ENCODE measurements at places on chromosomes 16 and 17.

DNA sequence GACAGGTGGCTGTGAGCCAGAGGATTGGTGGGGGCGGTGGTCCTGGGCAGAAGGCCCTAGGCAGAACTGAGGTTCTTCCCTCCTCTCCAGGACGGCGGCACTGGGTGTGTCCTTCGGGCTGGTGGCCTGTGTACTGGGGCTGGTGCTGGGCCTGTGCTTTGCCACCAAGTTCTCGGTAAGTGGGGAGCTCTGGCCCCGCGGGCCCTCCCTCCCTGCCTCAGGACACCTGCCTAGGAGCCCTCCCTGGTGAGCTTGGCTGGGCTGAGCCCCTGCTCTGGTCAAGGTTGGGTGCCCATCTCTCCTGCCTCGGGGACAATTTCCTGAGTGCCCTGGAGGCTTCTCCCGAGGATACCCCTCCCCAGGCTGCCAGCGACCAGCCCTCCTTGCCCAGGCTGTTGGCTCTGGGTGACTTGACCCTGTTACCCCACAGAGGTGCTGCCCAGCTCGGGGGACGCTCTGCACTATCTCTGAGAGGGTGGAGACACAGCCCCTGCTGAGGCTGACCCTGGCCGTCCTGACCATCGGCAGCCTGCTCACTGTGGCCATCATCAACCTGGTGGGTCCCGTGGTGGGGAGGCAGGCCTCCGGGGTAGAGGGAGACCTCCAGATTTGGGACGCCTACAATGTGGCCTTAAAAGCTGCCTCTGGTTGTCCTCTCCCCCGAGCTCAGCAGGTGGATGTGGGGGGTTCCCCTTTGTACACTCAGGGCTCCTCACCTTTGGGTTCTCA lies 42.0 kb downstream of the ADCY7 start:
- DNase-seq: no peak

GRCh38 chr17:58376472-58377000 lies 24.5 kb upstream of the SUPT4H1 start:
- peak; percentile 39 for DNase-seq

DNA sequence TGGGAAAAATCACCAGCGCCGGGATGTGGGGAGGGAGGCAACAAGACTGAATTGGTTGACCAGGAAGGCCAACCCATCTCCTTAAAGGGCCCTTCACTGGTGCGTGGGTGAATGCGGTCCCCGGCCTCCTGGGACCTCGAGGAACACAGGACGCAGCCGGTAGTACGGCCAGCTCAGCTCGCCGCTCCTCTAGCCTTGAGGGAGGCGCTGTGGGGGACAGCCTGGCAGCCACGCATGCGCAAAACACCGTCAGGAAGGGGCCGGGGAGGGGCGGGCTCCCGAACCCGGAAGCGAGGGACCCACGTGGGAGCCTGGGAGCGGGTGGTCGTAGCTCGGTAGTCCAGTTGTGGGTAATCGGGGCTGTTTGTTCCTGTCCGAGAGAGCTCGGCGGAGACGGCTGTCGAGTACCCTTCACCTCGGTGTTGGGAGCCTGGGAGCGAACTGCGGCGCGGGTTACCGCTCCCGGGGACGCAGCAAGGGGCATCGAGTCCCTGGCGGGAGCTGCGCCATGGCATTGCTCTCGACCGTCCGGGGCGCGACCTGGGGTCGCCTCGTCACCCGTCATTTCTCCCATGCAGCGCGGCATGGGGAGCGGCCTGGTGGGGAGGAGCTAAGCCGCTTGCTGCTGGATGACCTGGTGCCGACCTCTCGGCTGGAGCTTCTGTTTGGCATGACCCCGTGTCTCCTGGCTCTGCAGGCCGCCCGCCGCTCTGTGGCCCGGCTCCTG lies at the start of gene MRM1:
MRM1 (plus strand) TSS at position 281 of the 727 bp plus-strand sequence; CDS start at position 509, 228 bp downstream.
- peak; percentile 93 for DNase-seq

GRCh38 chr17:76384987-76385891 lies 830 bp downstream of the SPHK1 start:
- DNase-seq: no peak

DNA sequence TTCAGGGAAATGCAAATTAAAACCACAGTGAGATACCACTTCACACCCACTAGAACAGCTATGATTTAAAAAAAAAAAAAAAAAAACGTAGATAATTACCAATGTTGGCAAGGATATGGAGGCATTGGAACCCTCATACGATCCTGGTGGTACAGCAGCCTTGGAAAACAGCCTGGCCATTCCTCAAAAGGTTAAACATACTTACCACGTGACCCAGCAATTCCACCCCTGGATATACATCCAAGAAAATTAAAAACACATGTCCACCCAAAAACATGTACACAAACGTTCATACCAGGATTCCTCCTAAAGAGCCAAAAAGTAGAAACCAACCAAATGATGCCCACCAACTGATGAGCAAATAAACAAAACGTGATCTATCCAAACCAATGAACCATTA lies 68.1 kb downstream of the GAS7 start:
- no peak for DNase-seq

GRCh38 chr17:65749479-65749878 lies 188.0 kb upstream of the AXIN2 start:
- no peak for DNase-seq

DNA sequence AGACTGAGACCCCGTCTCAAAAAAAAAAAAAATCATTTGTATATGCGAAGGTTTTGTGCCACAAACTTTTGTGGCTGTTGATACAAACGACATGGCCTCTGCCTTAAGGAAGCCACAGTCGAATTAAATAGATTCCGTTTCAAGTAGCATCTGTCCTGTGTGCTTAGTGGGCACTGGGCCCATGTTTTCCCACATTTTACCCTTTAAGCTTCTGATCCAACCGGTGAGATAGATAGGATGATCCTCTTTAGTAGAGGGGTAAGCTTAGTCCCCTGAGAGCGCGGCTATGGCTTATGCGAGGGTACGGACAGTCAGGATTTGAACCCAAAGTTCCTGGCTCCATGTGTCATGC lies 776 bp upstream of the TMEM219 start:
- no peak for DNase-seq

GRCh38 chr17:44402564-44403172 lies 13.2 kb upstream of the ITGA2B start:
- DNase-seq: no peak

- no peak for DNase-seq
Measured at GRCh38 chr17:32970281-32970680, 21.4 kb upstream of the SPACA3 start.

GRCh38 chr17:45307290-45308015 lies 9.4 kb downstream of the MAP3K14 start:
- DNase-seq: peak; percentile 91

DNA sequence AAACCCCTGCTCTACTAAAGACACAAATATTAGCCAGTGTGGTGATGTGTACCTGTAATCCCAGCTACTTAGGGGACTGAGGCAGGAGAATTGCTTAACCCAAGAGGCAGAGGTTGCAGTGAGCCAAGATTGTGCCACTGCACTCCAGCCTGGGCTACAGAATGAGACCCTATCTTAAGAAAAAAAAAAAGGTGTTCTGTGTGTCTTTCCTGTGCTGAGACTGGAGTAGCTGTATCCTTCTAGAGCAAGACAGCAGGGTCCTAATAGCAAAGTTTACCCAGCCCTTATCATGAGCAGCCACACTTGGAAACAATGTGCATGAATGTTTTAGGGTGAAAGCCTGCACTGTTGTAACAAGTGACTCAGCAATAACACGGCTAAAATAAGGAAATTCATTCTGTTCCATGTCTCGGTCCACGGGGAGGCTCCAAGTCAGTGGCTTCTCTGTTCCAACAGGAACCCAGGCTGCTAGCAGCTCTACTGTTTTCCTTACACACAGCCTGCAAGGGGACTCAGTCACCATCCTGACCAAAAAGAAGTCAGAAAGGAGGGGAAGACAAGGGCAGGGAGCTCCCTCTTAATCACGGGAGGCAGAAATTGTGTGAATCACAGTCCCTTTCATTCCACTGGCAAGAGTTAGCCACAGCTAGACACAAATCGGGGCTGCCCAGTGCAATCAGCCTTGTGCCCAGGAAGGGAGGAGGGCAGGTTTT lies 7.1 kb upstream of the SLC5A11 start:
- peak; percentile 42 for DNase-seq

DNA sequence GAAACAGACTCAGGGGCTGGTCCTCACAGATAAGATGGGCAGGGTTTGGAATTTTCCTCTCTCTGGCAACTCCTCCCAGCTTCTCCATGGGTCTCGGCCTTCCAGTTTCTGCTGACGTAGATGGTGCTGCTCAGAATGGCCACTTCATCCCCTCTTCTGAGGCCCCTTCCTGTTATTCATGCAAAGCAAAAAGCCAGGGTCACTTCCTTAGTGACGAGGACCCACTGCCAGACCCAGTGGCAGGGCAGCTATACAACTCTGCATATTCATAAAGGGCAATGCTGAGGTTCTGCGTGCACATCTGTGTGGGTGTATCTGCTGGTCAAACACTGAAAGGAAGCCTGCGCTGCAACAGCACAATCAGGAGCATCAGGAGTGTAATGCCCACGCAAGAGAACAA lies 108.8 kb downstream of the WSCD1 start:
- no peak for DNase-seq

DNA sequence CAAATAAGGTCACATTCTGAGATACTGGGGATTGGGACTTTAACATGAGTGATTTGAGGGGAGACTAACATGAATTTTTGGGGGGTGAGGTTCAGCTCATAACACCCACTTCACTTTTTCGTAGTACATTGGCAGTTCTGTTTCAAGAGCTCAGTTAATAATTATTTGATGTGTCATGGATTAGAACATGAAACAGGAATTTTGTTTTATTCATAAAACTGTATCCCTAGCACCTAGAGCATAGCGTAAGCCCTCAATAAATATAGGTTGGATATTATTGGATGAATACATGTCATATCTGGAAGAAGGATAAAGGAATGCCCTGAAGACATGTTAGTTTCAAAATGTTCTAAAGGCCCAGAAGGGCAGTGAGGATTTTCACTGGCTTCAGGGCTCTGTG lies 119.8 kb downstream of the PRKCA start:
- DNase-seq: no peak

DNA sequence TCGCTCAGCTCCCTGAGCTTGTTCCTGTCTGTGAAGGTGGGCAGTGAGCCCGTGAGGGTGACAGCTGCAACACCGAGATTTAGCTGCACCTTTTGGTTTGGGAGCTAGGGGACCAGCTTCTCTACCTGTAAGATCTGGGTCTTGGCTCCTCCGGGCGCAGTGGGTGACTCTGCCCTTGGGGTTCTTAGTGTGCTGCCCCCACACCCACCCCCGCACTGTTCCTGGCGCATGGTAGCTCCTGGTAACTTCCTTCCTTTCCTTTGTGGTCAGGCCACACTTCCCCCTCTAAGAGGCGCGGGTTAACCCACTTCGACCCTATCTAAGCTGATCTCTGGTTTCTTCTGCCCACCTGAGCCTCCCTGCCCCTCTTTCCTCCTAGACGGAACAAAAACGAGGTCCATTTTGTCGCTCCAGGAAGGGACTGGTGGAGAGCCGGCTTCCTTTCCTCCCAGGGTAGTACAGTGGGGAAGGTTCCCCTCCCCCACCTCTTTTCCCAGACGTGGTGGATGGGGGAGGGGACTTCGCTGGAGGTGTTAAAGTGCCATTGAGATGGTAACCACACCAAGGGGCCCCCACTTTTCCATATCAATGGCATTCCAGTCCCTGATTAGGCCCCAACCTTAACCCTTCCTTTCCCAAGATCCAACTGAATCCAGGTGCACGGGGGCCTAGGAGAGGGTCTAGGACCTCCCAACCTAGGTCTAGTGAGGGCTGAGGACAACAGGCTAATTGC lies 4.6 kb upstream of the CLDN9 start:
- peak; percentile 61 for DNase-seq

DNA sequence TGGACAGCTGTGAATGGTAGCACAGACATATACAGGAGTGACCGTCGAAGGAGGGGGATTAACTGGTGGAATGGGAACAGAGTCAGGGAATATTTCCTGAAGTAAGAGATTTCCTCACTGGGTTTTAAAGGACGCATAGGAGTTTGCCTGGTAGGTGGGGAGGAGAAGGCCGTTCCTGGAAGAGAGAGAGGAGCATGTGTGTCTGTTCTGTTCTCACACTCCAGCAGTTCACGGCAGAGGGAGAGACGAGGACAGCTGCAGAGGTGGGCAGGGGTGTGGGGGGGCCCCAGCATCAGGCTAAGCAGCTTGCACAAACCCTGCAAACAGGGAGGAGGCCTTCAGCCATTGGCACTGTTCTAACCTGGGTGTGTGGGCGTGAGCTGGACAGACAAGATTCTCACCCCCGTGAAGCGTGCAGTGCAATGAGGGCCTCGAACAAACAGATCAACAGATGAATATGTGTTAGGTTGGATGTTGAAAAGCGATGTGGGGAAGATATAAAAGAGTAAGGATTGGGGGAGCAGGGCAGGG lies 85.3 kb upstream of the GSE1 start:
- no peak for DNase-seq

GRCh38 chr17:7508145-7508544 lies 24.0 kb downstream of the POLR2A start:
- no peak for DNase-seq

GRCh38 chr17:6856051-6856450 lies 24.5 kb upstream of the TEKT1 start:
- no peak for DNase-seq

DNA sequence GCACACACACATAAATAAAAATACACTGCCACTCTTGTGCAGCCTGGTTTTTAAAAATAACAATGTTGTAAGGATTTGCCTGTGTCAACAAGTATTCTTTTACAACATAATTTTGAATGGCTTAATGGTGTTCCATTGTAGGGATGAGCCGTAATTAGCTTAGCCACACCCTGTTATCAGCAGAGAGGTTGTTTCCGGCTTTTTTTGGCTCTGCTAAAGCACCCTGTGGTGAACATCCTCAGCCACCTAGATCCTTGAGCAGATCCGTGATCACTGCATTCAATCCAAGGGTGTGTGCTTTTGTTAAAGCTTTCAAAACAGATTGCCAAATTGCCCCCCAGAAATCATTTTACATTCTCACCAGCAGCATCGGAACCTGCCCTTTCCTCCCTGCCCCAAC lies 7.0 kb downstream of the KATNB1 start:
- no peak for DNase-seq

GRCh38 chr17:81386646-81387099 lies 8.6 kb upstream of the BAHCC1 start:
- DNase-seq: no peak

DNA sequence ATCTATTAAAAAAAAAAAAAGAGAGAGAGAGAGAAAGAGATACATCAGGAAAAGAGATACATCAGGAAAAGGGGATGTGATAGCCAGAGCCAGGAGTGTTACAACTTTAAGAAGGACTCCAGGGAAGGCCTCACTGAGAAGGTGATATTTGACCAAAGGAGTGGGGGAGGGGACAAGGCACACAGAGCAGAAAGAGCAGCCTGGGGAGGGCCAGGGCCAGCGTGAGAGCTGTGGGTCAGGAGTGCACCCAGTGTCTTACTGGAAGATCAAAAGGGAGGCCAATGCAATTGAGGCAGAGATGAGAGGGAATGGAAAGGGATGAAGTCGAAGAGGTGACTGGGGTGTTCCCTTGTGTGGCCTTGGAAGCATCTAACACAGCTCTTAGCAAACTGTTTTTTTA lies 7.7 kb downstream of the ASPHD1 start:
- no peak for DNase-seq

GRCh38 chr17:8275421-8276290 lies 12.8 kb upstream of the RANGRF start:
- DNase-seq: no peak

Data from MV-4-11 (cell line).